ENCODE measurements at places on chromosomes 2 and 18.

DNA sequence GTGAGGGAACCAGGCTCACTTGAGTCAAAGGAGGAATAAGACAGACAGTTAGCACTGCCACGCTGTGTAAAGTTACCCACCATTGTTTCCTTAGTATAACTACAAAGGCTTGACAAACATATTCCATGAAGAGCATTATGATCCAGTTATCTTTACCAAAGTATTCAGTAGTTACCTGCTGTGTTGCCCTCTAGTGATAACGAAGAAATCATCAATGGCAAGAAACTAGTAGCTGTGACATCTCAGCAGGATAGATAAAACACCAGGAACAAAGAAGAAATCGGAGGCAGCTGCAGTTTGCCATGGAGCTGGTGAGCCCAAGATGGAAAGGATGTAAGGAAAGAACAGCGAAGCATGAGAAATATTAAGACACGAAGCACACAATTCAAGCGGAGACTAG is 215.3 kb upstream of the FSHR start:
- no peak for DNase-seq

GRCh38 chr2:42268528-42269151 is 92.4 kb downstream of the COX7A2L start:
- DNase-seq, result no peak

- DNase-seq, result no peak
These were observed 28.5 kb downstream of the GALNT1 start for GRCh38 chr18:35610089-35610488.

GRCh38 chr2:69961496-69961895 is at the start of gene ASPRV1:
ASPRV1 (minus strand) TSS chr2:69961631; CDS start chr2:69961436, 195 bp downstream.
- DNase-seq, result no peak

DNA sequence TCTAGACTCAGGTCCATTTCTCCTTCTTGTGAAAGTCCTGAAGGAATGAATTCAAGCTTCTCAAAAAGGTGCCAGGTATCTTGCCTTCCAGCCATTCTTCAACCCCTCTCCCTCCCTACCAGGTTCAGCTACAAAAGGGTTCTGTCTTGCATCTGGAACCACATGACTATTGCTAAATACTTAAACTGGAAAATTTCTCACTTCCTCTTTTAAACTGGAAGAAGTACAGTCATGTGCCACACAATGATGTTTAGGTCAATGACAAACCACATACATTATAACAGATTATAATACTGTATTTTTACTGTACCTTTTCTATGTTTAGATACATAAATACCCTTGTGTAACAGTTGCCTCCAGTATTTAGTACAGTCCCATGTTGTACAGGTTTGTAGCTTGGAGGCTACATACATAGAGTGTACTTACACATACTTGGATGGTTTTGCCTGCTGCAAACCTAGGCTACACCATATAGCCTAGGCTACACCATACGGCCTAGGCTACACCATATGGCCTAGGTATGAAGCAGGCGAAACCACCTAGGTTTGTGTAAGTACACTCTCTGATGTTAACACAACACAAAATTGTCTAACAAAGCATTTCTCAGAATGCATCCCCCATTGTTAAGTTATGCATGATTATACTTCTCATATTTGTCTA is 142.0 kb upstream of the DNMT3A start:
- DNase-seq, result no peak

GRCh38 chr2:205698286-205699268 is 16.3 kb downstream of the NRP2 start:
- no peak for DNase-seq

DNA sequence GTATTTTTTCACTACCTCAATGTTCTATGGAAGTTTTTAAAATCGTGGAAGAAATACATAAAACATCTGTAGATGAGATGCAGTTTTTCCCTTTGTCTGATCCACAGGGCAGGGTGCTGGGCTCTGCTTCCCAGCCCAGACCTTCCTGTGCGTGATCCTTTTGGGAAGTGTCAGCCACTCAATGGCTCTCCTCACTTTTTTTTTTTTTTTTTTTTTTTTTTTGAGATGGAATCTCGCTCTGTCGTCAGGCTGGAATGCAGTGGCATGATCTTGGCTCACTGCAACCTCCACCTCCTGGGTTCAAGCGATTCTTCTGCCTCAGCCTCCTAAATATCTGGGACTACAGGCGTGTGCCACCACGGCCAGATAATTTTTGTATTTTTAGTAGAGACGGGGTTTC is 32.8 kb downstream of the SOWAHC start:
- DNase-seq, result no peak

- no peak for DNase-seq
These were observed 98.5 kb downstream of the ATAD2B start for GRCh38 chr2:23828256-23828980.

DNA sequence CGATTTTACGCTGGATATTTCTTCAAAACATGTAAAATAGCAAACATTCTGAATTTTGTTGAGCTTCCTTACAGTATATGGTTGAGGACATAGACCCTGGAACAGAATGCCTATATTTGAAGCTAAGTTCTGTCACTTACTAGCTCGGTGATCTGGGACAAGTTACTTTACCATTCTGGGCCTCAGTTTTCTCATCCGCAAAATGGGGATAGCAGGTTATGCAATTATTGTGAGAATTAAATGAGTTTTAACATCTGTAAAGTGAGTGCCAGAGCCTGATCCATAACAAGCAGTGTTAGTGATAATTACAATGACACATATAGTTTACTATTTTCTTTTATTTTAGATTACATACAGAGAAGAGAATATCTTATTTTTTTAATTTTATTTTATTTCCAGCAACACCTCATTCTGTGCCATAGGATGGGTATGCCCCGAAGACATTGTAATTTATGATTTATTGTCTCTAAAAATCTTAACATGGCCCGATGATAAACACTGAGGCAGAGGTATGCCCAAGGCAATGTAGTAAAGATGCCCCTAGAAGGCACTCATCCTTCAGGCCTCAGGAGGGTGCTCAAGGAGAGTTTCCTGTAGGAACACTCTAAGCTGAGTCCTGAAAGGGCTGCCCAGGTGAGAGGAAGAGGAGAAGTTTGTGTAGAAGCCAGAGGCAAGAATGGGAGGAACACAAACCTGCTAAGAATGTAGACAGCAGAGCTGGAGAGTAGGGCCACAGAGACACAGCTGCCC is 250.9 kb downstream of the BCL11A start:
- DNase-seq, result no peak

All from NCI-H2081 (cell line).